ENCODE measurements at places on chromosomes 7 and 10.

GRCh38 chr10:36559412-36560400 is 565.7 kb upstream of the ANKRD30A start:
- H3K4me3 ChIP-seq, result no peak overlapping the region
- H3K36me3 ChIP-seq, result no peaks in the 10 kb centered on the region
- no peaks in the 10 kb centered on the region for H3K4me1 ChIP-seq
- DNase-seq, result no peak
- no peaks in the 10 kb centered on the region for H3K27me3 ChIP-seq

DNA sequence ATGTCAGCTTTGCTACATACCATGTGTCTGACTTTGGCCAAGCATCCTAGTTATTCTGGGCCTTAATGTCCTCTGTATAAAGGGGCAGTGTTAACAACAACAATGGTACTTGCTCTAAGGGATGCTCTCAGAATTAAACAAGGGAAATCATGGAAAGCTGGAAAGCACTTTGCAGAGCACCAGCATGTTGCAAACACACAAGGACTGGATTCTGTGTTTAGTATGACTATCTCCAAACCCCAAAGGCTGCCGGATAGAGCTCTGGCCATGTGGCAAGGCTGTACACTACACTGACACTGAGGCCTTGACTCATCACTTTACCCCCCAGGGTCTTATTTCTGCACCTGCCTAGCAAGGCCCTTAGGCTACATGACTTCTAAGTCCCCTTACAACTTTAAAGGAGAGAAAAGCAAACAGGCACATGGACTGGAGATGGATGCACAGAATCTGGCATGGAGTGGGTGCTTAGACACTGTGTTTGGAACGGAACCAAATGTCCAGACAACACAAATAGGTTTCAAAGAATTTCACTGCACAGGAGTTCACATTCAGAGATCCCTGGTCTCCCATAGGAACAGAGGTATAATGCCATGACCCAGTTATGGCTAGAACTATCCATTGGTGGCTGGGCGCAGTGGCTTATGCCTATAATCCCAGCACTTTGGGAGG is 74.6 kb downstream of the FAM13C start:
- no peaks in the 10 kb centered on the region for H3K27me3 ChIP-seq
- DNase-seq, result no peak
- H3K4me1 ChIP-seq, result no peaks in the 10 kb centered on the region
- no peak overlapping the region for H3K27ac ChIP-seq
- no peak overlapping the region for H3K4me3 ChIP-seq

GRCh38 chr10:27659786-27660185 is 85.8 kb downstream of the MKX start:
- no peak overlapping the region for H3K4me3 ChIP-seq
- no peaks in the 10 kb centered on the region for H3K36me3 ChIP-seq
- DNase-seq, result no peak
- no peaks in the 10 kb centered on the region for H3K27me3 ChIP-seq

DNA sequence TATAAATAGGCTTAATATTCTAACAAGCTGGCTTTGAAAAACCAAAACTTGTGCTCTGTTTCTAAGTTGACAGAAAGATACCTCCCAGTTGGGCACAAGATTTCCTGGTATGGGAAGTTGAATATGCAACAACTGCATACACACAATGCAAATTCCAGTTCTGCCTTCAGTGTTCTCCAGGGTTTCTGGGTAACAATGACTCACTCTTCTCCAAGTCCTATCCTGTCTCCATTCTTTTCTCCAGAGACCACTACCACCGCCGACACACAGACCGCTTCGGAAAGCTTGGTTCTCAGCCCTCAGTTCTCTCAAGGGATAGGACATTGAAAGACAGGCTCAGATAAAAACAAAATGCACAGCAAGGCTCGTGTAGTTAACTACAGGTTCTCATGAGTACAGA is 12.2 kb downstream of the PDE1C start:
- no peak overlapping the region for H3K4me3 ChIP-seq
- H3K36me3 ChIP-seq, result no peaks in the 10 kb centered on the region
- no peak overlapping the region for H3K27ac ChIP-seq
- H3K4me1 ChIP-seq, result no peaks in the 10 kb centered on the region
- H3K27me3 ChIP-seq, result no peaks in the 10 kb centered on the region

- no peak overlapping the region for H3K27ac ChIP-seq
- no peaks in the 10 kb centered on the region for H3K36me3 ChIP-seq
- no peaks in the 10 kb centered on the region for H3K27me3 ChIP-seq
Observed at GRCh38 chr7:108147031-108147563, 16.9 kb upstream of the LAMB4 start.

GRCh38 chr10:53700278-53700677 is 927.7 kb upstream of the MBL2 start:
- DNase-seq, result no peak
- H3K27me3 ChIP-seq, result no peaks in the 10 kb centered on the region
- no peak overlapping the region for H3K4me3 ChIP-seq
- H3K36me3 ChIP-seq, result no peaks in the 10 kb centered on the region
- H3K27ac ChIP-seq, result no peak overlapping the region
- H3K4me1 ChIP-seq, result no peaks in the 10 kb centered on the region
